Lung microvascular endothelial cell (primary cell): ENCODE measurements at places on chromosomes 6 and 20. TPM values are rescaled to one million over a fixed set of nuclear protein-coding genes. Genes with fewer than 3 reads are reported as not detected.
A peak's percentile ranks its signal among the peaks of the same experiment; 100 is the strongest.

The CCN5 gene
- not detected in 2 replicates for total RNA-seq

The FRK gene
- under 0.01 TPM in 2 replicates for total RNA-seq

The PBOV1 gene
- total RNA-seq: not detected in 2 replicates

The ABCC10 gene
- total RNA-seq: 10.2 and 17.1 TPM in 2 replicates

DNA sequence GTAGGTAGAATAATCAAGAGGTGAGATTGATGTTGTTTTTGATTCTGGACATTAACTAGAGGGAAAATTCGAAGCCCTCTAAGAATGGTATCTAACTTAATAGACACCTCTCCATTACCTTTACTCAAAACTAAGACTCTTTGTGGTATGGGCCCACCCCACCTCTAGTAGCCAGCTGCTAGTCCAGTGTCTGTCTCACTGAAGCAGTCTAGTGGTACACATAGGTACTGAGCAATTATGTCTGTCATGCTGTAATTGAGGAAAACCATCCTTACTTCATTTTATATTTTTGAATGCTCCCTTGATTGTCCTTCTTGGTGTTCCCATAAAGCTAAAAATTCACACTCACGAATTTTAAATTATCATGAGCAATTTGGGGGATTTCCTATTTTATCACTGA is 290.7 kb downstream of the ARHGAP18 start:
- no peak for DNase-seq

DNA sequence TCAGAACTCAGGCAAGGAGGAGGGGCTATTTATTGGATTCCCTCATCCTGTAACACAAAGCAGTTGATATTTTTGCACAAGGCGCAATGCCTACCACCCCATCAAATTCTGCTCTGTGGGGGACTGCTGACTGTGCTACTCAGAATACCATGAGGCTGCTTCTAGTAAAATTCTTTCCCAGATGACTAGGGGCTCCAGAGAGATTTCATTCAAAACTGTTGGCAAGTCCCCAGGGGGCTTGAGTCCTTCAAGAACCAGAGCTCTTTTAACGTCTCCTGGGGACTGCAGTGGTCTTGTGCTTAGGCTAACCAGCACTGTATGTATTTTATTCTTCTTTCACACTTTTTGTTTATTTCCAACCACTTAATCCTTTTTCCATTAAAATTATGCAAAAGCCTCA is 365.9 kb upstream of the AGPAT4 start:
- no peak for DNase-seq

DNA sequence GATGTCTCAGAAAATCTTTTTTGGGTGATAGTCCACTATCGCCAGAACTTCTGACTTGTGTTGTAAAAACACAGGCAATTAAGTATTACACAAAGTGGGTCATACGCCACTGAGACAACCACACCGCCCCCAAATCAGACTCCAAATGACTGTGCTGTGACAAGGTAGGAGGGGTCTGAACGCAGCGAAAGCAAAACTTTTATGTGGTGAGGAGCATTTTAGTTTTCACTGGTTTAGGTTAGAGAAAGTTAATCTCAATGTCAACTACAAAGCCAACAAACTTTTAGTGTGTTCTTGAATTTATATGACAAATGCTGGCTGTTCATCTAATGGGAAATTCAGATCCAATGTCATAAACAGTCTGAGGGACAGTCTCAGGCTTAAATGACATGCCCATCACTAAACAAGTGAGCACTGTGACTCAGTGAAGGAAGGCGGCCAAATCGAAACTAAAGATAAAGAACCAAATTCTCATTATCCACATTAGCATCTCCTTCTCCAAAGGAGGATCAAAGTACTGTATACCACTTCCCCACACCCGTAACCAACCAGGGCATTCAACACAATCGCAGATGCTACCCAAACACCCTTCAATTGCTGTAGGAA is 186.7 kb downstream of the GJA10 start:
- no peak for DNase-seq

GRCh38 chr6:65814071-65814470 is 107.0 kb upstream of the EYS start:
- DNase-seq: no peak

DNA sequence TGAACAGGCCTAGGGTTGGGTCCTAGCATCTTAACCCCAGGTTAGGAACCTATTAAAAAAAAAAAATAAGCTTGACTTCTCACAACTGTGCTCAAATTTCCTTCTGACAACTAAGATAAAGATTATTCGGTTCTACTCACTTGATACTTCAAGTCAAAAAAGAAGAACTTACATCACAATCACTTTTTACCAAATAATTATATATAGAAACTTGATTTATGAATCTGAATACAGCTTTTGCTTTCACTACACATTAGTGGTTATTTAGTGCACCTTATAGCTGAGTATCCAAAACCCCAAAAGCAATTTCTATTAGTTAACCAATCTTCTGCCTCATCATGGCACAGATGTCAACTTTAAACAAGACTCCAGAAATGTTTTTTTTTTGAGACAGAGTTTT is 119.0 kb upstream of the DST start:
- no peak for DNase-seq

GRCh38 chr6:155638200-155638599 is 182.6 kb upstream of the NOX3 start:
- DNase-seq: no peak

- DNase-seq: no peak
These were observed 45.4 kb upstream of the SENP6 start for GRCh38 chr6:75556240-75556639.

- DNase-seq: no peak
These were observed 501.2 kb downstream of the MMUT start for GRCh38 chr6:48961781-48962415.

GRCh38 chr6:161074496-161075121 is 83.0 kb downstream of the MAP3K4 start:
- DNase-seq: peak; percentile 41

- no peak for DNase-seq
These were observed 27.2 kb downstream of the SLC12A5 start for GRCh38 chr20:46056027-46056833.

GRCh38 chr20:53626584-53626983 is 32.9 kb upstream of the ZNF217 start:
- DNase-seq: no peak

DNA sequence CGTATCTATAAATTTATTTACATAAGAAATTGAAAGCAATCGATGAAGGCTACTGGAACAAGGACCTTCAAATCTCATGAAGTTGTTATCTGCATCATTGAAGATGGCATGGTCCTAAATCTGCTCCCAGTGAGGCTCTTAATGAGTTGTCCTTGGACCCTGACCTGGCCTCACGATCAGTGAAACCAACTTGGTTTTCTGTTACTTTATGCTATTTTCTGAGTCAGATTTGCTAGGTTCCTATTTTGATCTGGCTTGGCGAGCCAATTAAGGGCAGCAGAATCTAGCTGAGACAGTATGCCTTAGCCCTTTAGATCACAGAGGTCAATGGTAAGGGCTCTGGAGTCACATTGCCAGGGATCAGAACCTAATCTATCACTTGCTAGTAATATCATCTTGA is 30.1 kb upstream of the NOX3 start:
- no peak for DNase-seq
